ENCODE measurements at places on chromosomes 4 and X.

DNA sequence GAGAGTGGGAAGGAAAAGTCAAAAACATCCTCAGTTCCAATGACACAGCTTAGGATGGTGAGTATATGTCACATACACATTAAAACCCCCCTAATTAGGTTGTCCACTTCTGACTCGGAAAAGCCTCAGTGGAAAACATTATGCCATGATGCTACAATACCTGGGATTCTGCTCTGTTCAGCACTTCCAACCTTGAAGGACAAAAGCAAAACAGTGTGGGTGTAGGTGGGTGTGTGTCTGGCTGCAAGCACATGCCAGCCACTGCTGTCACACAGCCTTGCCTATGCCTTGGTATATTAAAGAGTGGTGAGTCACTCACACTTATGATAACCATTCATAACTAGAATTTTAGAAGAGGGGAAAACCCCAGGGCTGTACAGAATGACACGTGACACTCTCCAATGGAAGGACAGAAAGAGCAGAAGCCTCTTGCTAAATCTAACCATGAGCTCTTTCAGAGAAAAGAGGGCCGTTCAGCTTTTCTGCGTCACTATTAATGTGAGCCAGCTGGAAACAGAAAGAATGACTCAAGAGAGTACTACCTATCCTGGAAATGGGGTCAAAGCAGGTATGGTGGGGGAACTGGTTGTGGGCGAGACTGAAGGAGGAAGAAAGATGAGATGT lies 159.6 kb downstream of the TET2 start:
- DNase-seq, result peak; percentile 2

DNA sequence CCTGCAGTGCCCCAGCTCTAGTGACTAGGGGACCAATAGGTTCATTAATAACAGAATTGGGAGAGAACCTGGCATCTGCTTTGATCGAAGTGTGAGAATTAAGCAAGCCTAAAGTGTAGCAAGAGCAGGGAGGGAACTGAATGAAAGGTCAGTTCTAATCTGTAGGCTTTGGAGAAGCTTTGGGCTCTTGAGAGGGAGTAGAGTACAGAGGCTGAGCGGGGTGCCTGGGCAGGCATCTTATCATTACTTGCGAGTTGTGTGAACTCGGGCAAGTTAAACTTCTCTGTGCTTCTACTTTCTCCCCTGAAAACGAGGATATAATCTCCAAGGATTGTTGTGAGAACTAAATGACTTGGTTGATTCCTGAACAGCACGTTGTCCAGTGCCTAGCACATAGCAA lies 906 bp upstream of the PARM1 start:
- DNase-seq, result no peak

- DNase-seq, result no peak
These were observed 1.0 kb downstream of the CDS1 start for GRCh38 chr4:84583876-84584380.

DNA sequence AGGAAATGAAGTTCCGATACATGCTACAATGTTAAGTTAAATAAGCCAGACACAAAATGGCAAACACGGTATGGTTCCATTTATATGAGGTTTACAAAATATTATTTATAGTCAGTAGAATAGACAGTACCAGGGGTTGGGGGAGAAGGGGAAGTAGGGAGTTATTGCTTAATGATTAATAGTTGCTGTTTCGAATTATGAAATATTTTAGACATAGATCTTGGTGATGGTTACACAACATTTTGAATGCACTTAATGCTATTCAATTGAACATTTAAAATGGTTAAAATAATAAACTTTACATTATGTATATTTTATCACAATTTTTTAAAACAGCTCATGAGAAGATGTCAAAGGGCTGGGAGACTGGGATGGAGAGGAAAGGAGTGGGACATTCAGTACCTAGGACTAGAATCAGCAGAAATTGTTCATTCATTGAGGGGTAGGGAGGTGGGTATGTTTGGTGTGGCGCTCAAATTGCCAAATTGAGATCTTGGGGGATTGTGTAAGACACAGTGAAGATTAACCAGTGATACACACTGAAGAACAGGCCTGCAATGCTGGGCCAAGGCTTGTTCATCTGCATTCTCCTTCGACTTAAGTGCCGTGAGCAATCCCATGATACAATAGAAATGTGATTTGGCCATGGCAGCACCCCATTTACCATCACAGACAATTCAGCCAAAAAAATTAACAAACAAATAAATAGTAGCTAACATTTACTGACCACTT lies 165.6 kb upstream of the GALNT7 start:
- no peak for DNase-seq

DNA sequence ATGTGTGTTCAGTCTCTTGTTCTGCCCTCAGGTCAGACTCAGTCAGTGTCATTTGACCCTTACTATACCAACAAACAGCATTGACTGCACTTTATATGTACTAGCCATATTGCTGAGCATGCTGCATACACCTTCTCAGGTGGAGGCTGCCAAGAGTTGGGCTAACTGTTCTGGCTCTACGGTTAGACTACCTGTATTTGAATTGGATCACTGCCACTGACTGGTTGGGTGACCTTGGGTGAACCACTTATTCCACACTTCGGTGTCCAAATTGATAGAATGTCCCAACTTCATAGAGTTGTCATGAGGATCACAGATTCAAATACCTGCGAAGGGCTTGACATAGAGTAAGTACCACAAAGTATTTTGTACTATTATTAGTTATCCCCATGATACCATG lies 91.2 kb upstream of the GPR50 start:
- no peak for DNase-seq

DNA sequence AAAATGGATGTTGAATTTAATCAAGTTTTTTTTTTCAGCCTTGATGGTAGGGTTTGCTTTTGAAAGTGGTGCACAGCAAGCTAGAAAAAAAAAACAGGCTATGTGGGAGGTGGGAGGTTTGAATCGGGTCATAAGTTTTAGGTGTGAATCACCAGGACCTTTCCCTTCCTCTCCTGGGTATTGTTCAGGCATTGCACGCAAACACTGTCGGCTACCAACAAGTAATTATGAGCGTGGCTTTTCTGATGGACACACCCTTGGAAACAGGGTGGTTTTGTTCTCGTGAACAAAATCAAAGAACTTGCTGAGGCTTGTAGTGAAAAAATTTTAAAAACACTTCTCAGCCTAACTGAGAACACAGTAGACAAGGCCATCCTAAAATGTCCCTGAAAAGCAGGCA lies 18.1 kb downstream of the PIR start:
- no peak for DNase-seq

- peak; percentile 20 for DNase-seq
These were observed 118.0 kb downstream of the PWWP3B start for GRCh38 chrX:106286053-106286650.

GRCh38 chrX:148647651-148648050 lies 147.2 kb downstream of the AFF2 start:
- DNase-seq, result no peak

GRCh38 chr4:162356181-162356580 lies 192.4 kb upstream of the FSTL5 start:
- DNase-seq, result peak; percentile 31

GRCh38 chr4:116925900-116926457 lies 159.4 kb downstream of the TRAM1L1 start:
- DNase-seq, result peak; percentile 19

DNA sequence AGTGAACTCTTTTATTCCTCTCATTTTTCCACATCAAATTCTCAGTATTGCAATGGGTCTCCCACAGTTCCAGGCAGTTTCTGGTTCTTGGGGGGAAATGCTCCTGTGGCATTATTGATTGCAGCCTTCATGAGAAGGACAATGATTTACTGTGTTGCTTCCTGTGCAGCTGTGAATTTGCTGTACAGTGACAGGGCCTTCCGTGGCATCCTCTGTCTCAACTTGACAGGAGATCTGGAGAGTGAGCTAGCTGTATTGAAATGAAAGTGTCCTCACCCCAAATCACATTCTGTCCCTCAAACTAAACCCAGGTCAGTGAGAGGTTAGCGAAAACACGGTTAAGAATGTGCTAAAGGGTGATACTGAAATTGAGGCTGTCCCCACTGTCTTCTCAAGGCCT lies 77.1 kb upstream of the ATOH1 start:
- no peak for DNase-seq

GRCh38 chr4:23888421-23889319 lies 1.2 kb downstream of the PPARGC1A start:
- DNase-seq, result peak; percentile 64

- DNase-seq, result peak; percentile 27
These were observed 10.4 kb downstream of the L1CAM start for GRCh38 chrX:153875391-153876111.

DNA sequence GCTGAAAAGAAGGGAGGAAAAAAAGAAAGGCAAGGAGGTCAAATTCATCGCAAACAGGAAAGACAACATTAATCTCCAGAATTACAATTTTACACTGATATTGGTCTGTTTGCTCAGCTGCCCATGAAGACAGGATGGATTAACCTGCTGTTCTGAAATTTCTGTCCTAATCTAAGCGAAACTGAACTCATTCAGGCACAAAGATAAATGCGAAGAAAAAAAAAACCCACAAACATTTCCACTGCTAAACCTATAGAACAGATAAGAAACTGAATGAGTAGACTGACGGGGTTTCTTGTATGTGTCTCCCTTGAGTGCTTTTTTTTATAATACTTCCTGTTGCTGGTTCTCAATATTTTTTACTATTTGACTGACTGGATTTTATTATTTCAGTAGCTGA lies 251.8 kb upstream of the FTHL17 start:
- DNase-seq, result no peak

DNA sequence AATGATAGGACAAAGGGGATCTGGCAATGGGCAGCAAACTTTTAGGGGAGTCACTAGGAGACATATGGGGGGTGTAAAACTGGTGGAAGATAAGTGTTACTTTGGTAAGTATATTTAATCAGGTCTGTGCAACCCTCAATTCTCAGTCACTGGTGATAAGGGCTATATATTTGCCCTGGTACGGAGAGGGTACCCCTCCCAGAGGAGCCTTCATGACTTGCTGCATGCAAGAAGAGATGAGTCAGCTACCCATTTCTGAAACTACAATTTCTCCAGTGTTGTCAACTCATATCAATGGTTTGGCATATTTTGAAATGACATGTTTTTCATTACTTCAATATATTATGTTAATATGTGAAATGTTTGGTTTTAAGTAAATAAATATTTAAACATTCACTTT lies 14.3 kb downstream of the SMARCAD1 start:
- DNase-seq, result no peak

- DNase-seq, result no peak
These were observed 50.9 kb downstream of the NAP1L5 start for GRCh38 chr4:88646528-88647280.

DNA sequence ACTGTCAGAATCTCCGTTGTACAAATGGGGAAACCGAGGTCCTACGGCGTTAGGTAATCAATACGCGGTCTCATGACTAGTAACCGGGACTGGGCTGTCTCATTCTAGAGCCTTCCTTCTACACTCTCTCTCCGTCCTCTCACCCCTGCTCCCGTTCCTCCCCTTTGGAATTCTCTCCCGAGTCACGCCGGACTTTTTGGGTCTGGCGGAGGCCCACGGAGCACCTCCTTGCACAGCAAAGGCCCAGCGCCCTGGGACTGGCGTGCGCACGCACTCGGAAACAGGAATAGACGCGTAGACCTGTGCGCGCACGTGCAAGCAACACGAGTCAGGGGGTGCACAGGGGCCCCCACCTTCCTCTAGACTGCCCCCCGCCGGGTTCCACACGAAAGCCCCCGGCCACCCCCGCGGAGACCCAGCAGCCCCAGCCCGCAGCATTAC lies 361 bp downstream of the QDPR start:
- DNase-seq, result peak; percentile 31
